ENCODE measurements at places on chromosomes 2 and 18. TPM values are rescaled to one million over a fixed set of nuclear protein-coding genes. Genes with fewer than 3 reads are reported as not detected.

UGT1A3 gene
- total RNA-seq: not detected

B3GNT7 gene
- 52.9 TPM for total RNA-seq

DNA sequence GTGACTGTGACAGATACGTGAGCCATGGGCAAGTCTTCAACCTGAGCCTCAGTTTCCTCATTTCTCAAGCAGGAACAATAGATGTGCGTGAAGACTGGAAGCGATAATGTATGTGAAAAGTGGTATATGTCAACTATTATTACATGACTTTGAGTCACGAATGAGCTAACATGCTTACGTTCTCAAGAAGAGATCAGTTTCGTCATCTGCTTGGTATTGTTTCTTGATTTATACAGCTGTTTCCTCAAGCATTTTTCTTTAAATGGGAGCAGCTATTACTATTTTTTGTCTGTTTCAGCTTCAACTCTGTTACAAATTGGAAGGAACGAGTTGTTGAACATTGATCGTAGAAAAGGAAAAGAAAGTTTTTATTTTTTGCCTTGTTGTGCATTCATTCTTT, 48.5 kb upstream of the THOC1 start:
- DNase-seq: no peak

GRCh38 chr2:48755473-48755872, at the start of gene LHCGR:
LHCGR (minus strand) TSS chr2:48755724; CDS start chr2:48755671, 53 bp downstream.
- peak; percentile 76 for DNase-seq

- no peak for DNase-seq
Observed at GRCh38 chr18:789397-789796, 22.6 kb downstream of the YES1 start.

DNA sequence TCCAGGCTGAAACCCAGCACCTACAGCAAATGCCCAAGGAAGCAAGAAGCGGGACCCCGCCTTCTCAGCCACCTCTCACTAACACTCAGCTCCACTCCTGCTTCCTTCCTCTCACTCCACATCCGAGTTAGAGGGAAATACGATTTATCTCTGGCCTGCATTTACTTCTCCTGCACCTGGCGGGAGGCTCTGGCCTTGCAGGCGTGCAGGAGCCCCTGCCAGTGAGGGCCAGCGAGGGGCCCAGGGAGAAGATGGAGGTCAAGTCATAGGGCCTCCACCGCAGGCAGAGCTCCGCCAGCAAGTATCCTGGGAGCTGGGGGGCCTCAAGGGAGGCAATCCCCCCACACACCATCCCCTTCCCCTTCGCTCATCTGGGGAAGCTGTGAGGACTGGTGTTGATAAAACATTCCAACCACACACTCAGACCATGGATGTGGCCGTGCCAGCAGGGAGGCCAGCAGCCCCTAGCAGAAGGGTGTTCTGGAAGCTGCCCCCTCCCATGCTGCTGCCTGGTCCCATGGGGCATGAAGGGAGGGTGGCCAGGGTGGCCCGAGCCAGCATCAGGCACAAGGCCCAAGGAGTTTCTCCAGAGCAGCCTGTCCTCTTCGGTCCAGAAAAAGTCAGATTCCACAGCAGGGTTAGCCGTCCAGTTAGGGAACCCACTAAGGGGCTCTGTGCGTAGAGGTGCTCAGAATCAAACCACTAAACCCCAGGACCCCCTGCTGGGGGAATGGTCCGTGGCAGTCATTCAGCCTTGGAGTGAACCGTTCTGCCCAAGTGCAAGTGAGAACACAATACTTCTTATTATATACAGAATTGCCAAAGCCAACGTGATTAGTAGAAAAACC, 91.2 kb downstream of the HDAC4 start:
- DNase-seq: no peak

- DNase-seq: no peak
Observed at GRCh38 chr2:53829273-53829979, 30.3 kb downstream of the GPR75 start.

DNA sequence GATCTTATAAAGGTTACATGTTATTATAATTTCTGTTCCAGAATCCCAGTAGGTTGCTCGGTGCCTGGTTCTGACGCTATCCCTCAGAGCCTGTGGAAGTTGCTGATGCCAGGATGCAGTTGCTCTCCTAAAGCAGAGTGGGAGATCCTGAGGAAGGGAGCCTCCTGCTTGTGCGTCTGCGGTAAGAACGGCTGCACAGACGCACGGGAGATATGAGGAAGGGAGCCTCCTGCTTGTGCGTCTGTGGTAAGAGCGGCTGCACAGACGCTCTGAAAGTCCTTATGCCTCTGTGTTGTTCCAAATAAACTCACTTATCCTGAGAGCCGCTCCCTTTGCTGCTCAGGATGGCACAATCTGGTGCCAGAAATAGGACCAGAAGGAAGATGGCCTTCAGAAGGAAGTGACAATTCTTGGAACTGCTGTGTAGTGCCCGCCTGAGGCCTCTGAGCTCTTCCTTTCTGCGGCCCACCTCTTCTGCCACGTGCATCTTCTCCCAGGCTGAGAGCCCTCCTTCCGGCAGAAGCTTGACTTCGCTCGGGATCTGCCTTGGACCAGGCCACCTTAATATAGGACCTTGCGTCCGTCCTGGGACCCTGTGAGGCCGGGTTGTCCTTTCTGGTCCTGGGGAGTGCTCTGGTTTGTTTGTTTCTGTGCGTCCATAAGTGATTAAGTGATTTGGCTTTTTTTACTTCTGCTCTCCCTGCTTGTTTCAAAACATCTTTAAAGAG, 89.5 kb downstream of the RTP5 start:
- DNase-seq: no peak

Measured in H7 (cell line).